ENCODE measurements at places on chromosomes 6 and 20.

DNA sequence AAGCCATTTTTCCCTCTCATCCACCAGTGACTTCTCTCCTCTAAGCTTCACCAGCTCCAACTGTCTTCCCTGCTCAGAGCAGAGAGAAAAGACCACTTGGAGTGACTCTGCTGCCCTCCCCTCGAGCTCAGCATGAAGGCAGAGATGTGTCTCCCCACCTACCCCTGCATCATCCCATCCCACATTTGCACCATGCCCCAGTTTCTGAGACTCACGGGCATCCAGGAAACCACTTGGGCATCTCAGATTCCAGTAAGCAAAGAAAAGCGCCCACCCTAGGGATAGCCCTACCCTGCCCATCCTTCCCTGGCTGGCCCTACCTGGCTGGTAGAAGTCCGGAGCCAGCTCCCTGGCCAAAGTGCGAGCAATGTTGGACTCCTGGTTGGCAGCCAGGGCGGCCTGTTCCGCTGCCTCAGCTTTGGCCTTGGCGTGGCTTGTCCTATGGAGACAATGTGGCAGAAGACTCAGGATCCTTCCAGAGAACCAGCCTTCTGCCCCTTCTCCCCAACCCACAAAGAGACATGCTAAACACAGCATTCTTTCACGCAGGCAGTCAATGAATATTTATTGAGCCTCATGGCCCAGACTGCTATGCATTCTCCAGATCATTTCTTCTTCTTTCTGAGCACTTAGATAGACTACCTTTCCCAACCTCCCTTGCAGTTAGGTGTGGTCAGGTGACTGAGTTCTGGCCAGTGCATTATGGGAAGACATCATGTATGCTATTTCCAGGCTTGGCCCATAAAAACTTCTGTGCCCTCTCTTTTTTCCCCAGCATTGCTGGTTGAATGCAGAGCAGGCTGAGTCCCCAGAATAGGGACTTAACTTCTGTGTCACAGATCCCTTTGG is 68.6 kb downstream of the JPH2 start:
- no peak for DNase-seq

DNA sequence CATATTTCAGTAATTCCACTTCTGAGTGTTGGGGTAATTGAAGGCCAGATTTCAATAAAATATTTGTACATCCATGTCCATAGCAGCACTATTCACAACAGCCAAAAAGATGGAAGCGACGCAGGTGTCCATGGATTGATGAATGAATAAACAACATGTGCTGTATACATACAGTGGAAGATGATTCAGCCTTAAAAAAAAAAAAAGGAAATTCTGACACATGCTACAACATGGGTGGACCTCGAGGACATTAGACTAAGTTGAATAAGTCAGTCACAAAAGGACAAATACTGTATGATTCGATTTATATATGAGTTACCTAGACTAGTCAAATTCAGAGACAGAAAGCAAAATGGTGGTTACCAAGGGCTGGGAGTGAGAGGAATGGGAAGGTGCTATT is 57.2 kb downstream of the TRAM2 start:
- no peak for DNase-seq

DNA sequence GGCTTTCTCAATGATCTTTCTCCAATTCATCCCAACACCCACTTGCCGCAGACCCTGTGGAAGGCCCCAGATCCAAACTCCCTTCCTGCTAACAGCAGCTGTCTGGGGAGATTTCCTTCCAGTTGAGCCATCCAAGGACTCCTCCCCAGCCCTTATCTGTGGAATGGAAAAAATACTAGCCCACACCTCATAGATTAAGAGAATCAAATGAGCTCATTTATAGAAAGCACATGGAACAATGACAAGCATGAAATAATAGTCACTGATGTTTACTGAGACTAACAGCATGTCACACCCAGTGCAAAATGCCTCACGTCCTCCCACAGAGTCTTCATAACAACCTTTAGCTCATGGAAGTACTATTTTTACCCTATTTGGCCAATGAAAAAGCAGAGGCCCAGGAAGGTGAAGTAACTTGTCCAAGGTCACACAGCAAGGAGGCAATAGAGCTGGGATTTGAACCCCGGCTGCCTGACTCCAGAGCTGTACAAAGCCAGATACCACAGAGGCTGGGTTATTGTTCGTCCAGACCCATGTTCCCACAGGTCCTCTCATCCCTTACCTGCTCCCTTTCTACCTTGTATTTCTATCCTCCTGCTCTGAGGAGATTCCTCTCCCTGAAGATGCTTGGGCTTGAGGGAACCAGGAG is 23.4 kb upstream of the PTGIS start:
- DNase-seq: no peak

DNA sequence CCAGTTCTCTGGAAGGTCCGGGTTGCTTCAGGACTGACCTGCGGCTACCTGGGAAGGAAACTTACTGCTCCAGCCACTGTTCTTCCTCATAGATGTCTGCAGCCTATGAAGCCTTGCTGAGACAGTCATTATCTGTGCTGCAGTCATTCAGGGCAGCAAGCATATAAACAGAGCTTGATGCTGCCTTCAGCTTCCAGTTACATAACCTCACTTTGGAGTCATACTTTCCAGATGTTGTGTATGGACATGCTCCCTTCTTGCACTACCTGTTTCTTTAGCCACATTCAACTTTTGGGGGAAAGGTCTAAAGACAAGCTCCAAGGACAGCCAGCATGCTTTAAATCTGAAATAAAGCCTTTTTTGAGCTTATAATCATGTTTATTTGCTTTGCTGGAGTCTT is 98.1 kb downstream of the SLC24A3 start:
- no peak for DNase-seq

DNA sequence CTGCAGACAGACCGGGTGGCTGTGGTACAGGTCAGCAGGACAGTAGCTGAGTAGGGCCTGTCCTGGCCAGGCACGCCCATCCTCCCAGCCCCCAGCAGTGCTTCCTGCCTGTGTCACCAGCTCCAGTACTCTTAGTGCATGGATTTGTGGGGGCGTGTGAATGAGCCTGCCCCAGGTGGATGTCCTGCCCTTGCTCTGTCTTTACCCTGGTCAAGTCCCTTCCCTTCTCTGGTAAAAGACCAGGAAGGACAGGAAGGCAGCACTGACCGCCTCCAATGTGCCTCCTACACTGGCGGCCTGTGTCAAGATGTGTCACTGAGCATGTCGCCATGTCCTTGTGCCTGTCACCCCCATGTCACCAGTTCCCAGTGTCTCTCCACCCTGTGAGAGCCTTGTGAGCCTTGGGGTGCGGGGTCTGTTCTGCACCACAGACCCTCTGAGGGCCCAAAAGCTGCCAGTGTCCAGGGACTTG is 11.9 kb downstream of the TEAD3 start:
- no peak for DNase-seq

DNA sequence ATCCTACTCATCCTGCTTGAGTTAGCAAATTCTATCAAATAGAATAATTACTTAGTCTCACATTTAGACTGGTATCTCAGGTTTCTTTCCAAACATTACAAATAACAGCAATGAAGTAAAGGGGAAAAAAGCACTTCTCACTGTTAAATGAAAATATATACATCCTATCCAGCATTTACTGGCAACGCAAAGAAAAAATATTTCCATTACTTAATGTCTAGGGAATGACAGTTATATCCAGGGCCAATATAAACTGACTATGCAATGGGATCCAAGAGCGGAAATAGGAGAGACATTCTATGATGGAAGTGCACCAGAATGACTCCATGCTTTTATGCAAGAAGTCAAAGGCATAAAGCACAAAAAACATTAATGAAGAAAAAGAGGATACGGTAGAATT is 60.3 kb downstream of the ME1 start:
- DNase-seq: no peak

GRCh38 chr20:11271920-11272594 is 598.3 kb upstream of the JAG1 start:
- DNase-seq: no peak

DNA sequence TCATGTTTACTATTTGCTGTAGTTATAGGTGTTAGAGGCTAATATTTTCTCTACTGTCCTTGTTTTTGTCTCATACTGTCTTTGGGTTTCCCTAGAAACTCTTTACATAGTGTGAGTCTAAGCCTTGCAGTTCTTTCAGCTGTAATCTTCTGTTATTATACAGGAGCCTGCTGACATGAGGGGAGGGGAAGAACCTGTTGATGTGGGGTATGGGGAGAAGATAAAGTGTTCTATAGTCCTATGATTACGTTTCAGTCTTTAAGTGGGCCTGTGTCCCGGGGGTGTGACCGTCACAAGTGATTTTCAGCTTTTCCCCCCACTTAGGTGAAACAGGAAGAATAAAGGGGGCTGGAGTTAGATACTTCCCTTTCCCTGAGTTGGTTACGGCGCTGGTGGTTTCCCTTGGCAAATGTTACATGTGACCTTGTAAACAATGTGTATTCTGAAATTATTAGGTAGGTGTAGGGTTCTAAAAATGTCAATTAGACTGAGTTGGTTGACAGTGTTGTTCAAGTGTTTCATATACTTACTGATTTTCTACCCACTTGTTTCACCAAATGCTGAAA is 41.3 kb downstream of the REV3L start:
- DNase-seq: no peak

DNA sequence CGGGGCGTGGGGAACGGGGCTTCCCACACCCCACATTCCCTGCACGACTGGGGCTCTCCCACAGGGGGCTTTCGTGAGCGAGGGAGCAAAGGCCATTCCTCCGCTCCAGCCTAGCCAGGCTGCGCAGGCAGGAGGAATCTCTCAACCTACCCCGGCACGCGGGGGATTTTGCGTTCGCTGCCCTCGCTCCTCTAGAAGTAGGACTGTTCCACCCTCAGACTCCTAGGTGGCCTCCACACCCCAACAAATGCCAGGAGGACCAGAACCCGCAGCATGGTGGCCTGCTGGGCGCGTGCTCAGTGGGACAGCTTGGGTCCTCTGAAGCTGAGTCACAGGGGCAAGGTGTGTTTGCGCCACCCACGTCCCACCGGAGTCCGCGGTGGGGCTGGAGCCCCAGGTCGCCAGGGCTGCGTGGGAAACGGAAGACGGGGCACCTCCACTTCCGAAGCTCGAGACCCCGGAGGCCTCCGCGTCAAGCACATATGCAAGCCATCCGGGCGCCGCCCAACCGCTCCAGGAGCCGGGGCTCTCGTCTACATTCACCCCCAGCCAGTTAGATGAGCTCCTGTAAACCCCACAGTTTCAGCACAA is 1938.5 kb upstream of the DEFB115 start:
- DNase-seq: no peak

DNA sequence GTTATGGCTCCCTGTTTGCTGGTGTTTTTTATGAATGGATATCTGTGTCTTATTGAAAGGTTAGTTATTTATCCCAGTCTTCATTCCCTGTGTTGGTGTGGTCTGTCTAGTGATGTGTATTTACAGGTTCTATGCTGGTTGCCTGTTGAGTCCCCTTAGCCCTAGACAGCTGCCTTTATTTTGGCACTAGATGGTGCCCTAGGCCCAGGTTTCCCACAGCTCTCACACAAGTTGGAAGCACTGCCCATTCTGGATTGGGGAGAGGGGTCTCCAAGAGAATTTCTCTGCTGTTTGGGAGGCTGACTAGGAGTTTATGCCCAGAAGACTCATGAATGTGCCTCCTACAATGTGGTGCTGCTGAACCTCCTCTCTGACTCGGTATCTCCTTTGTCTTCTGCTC is 12.4 kb downstream of the GRM1 start:
- DNase-seq: no peak

GRCh38 chr6:44126320-44127149 is 717 bp downstream of the MRPL14 start:
- DNase-seq: peak; percentile 23

DNA sequence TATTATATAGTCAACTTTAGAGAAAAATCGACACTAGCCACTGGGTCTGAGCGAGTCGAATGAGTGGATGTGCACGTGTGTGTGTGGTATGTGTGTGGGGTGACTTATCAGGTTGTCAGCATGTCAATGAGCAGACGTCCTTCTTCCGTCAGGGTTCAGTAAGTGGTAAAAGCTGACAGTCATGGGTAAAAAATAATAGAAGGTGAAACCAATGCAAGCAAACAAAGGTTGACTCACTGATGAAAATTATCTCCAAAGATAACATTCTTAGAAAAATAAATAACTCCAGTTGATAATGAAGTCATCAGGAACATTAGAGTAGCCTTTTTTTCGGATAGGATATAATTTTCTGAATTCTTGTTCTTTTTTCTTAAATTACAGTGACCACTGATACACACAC is 243.8 kb upstream of the FOXQ1 start:
- no peak for DNase-seq

- DNase-seq: no peak
These were observed 120.0 kb downstream of the FOXC1 start for GRCh38 chr6:1729750-1730140.

GRCh38 chr6:42727087-42727611 is 4.8 kb upstream of the PRPH2 start:
- DNase-seq: no peak

DNA sequence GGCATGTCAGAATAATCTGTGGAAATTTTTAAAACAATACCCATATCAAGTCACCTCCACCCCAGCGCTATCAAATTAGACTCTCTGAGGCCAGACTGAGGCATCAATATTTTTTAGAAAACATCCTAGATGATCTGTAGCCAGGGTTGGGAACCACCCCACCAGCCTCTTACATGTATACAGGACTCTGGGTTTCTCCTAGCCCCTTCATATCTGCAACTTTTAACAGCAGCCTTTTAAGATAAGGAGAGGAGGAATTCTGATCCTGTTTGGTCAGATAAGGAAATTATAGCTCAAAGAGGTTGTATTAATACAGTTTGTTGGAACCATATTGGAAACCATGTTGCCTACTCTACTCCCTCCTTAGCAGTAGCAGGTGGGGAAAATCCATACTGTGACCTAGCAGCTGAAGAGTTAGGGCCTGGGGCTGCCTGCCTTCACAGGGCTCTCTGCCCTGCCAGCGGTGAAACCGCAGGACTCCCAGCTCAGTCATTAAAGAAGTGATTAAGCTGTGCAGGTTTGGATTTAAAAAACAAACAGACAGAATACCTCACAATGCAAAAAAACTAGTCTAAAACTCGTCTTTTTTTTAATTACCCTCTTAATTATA is 30.0 kb downstream of the BRPF3 start:
- no peak for DNase-seq

DNA sequence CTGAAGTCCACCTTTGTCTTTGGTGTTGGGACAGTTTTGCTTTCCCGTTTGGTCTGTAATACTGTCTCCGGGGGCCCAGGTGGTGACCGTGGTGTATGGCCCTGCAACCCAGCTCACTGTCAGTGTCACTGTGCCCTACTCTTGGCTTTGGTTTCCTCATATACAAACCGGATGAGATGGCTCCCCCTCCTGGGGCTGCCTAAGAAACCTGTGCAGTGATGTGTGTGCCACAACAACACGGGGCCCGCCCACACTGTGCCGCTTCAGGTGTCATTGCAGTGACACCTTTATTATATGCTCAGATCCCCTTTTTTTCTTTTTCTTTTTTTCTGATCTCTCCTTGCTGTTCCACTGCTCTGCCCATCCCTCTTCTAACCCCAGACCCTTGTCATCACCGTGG is 73.9 kb downstream of the RAMACL start:
- no peak for DNase-seq

DNA sequence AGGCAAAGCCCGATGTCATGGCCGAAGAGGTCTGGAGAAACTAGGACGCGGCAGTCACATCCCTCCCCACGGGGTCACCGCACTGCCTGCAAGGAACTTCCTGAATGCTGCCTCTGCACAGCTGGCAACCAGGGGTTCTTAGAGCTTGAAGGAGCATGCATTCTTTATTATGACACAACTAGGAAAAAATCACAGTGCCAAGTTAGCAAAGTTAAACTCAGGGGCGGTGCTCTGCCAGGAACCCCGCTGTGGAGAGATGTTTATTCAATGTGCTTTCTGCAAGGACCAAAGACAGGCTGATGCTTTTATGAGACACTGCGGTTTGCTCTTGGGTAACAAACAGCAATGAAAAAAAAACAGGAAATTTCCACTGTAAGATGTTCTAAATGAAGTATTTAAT is 287.3 kb upstream of the FOXQ1 start:
- DNase-seq: no peak

- no peak for DNase-seq
These were observed 316.1 kb upstream of the CDH4 start for GRCh38 chr20:60935971-60936370.

All from stimulated activated CD4-positive, alpha-beta T cell treated with anti-CD3 and anti-CD28 coated beads, Interleukin-1b, Interleukin-23, amount 100 ng/mL, for 1 hour (primary cell).